ENCODE measurements at places on chromosomes 6 and 20.

DNA sequence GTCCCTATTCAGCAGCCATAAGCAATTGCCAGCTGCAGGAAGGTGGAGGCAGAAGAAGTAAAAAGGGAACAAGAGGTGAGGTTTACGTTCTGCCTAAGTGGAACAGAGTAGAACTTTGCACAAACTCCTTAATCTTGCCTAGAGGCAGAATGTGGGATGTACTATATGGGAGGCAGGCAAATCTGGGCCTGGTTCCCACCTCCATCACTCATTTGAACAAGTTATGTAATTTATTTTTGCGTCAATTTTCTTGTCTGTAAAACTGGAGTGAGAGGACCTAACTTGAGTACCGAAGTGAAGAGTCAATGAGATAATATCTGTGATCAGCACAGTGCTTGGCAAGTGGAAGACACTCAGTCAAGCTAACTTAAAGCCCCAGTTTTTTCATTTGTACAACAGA is 2.0 kb upstream of the TPBG start:
- DNase-seq: no peak

DNA sequence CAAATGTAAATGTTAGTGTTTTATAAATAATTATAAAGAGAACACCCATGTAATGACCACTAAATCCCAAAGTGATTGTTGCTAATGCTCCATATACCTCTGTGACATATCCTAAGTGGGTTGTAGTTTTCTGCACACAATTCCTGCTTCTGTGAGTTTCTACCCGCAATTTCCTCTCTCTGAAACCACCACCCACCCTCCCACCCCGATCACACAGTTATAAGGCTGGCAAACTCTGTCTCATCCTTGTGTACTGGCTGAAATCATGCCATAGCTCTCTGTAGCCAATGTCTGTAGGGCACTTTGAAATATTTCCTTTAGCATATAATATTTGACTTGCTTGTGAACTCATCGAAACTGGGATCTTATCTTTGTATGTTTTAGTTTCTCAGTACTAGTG is 236.6 kb downstream of the PLCB1 start:
- DNase-seq: no peak

DNA sequence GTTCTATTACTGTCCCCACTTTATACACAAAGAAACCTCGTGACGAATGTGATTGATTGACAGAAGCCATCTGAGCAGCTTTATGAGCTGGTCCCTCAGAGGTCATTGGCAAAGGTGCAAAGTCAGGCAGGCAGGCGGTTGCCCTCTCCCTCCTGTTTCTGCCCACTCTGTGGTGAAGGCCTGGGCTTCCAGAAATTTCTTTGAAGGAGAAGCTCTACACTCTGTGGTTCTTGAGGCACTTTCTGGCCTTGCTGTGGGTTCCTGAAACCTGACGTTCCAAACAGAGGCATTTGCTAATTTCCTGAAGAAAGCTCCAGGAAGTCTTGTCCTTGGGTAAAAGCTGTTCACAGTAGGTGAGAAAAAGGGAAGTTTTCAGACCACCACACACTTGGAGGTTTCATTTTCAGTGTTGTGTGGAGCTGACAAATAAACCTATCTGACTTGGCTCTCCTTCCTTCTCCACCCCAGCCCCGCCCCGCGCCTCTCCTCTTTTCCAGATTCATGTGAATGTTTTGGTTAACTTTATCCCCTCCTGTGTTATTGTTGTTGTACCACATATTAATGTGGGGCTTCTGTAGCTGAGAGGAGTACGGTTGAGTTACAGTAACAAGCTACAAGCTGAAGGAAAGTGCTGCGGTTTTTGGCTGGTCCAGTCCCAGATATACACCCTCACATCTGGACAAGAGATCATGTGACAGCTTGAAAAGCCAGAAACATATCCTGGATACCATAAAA is 274.1 kb downstream of the CLIC5 start:
- DNase-seq: no peak

DNA sequence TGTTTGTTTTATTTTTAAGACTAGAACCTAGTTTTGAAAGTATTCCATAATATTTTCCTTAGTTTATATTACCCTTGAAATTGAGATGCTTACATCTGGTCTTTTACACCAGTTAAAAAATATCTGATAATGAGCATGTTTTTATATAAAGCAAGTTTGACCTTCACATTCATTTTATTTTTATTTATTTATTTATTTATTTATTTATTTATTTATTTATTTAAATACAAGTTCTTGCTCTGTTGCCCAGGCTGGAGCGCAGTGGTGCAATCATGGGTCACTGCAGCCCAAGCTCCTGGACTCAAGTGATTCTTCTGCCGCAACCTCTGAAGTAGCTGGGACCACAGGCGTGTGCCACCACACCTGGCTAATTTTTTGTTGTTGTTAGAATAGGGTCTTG is 52.8 kb upstream of the ADIG start:
- DNase-seq: no peak

GRCh38 chr6:149487316-149487715 is 2.5 kb upstream of the ZC3H12D start:
- no peak for DNase-seq

DNA sequence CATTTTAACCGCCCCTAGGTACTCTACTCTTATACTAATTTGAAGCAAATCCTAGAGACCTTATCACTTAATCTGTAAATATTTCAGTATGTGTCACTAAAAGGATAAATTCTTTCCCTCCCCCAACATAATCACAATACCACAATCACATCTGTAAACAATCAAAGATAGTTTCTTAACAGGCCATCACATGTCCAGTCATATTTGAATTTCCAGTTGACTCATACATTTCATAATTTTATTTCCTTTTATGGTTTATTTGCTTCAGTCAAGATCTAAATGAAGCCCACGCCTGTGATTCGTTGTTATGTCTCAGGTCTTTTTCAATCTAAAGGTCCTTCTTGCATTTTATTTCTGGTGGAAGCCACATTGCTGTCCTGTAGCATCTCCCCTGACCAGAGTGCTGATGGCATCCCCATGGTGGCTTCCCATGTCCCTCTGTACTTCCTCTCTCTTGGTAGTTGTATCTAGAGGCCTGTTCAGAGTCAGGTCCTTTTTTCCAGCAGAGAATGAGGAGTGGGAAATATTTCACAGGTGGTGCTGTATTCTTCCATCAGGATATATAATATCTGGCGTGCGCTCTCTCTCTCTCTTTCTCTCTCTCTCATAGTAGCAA is 128.6 kb upstream of the SLC22A23 start:
- DNase-seq: no peak

DNA sequence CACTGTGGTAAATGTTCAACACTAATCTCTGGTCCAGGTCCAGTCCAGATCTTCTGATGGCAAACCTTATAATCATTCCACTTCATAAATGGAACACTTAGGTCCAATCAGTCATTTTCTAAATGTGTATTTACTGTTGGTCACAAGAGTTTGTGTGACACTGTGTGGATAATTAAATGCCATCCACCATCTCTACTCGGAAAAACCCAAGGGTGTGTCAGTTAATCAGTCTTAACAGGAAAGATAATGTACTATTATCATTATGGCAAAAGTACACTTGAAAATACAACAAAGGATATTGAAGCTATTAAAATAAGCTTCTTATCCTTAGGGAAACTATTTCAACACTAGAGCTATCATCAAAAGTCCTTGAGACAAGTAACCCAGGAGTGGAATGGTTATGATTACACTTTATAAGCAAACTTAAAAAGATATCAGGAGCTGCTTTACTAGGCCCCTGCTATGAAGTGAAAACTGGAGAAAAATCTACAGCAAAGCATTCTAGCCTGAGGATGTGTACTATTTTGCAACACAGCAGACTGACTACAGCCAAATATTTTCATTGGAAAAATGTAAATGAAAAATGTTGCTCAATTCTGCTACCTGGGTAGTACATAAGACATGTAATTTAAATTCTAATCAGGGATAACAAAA is 227.9 kb downstream of the LAMA2 start:
- no peak for DNase-seq

DNA sequence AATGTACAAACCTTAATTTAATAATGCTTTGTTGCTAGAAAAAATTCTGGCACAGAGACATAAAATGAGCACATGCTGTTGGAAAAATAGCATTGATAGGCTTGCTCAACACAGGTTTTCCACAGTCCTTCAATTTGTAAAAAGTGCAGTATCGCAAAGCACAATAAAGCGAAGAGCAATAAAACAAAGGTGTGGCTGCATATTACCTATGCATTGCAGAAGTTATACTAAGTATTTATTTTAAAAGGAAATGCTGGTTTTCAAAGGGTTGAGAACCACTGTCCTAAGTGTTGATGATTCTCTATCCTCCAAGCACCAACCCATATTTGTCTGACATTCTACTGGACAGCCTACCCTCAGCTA is 54.1 kb upstream of the CAP2 start:
- no peak for DNase-seq

Measured in left cardiac atrium (tissue), 4 donors.